ENCODE measurements at places on chromosomes 5 and 9. TPM values are rescaled to one million over a fixed set of nuclear protein-coding genes. Genes with fewer than 3 reads are reported as not detected.

Gene PCDHA9
- total RNA-seq: not detected

Gene CCL21
- total RNA-seq: not detected

Gene IL7R
- 50.8 TPM for total RNA-seq

Gene TUSC1
- 0.47 TPM for total RNA-seq

Gene LHX2
- total RNA-seq: not detected

Gene SGCD
- total RNA-seq: not detected

Gene ACOT12
- not detected for total RNA-seq

Gene PCDHA7
- total RNA-seq: not detected

Gene GMCL2
- total RNA-seq: not detected

Gene NEK6
- 17.4 TPM for total RNA-seq

Gene ADAMTS6
- total RNA-seq: 1.3 TPM

Gene TMEM215
- not detected for total RNA-seq

Gene PSMB7
- 220 TPM for total RNA-seq

Gene S100Z
- total RNA-seq: 1.5 TPM

Gene AGXT2
- total RNA-seq: not detected

Gene ADAMTS13
- 1.2 TPM for total RNA-seq

Gene PPIP5K2
- total RNA-seq: 52.7 TPM

Gene IL17B
- not detected for total RNA-seq

Gene WNT8A
- total RNA-seq: not detected

Gene GADD45G
- total RNA-seq: 37.2 TPM

Gene PLEKHG4B
- total RNA-seq: not detected

DNA sequence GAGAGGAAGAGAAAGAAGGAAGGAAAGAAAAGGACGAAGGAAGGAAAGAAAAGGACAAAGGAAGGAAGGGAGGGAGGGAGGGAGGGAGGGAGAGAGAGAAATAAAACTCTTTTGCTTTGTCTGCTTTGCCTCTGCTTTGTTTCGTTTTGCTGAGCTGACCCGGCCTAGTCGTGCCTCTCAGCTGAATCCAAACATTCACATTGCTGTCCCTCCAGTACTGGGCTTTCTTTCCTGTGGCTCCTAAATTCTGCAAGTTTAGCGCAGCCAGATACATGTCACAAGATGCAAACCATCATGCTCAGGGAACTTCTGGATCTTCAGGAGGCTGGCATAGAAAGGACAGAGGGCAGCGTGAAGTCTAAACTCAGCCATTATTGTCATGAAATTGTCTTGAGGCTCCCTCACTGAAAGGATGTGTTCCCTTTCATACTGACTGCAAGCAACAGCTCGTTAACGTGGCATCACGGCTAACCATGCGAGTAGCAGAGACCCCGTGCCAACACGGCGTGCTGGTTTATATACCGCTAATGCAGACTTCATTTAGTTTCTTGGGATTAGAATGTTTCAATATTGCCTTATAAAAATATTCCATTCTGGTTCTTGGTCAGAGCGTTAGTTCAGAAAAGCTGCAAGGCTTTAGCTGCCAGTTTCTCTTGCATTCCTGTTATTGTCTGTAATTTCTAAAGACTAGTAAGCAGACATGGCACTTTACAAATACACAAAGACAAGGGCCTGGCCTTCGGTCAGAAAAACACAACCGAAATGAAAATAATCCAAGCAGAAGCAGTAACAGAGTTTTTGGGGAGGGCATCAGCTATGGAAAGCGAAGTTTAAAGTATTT, 94.2 kb downstream of the TMEM174 start:
- no peak for DNase-seq

GRCh38 chr5:43608406-43608805, 5.4 kb downstream of the NNT start:
- no peak for DNase-seq

- DNase-seq: no peak
Observed at GRCh38 chr5:313265-313664, 8.2 kb upstream of the AHRR start.

- no peak for DNase-seq
Observed at GRCh38 chr5:107676702-107677101, 6.0 kb upstream of the EFNA5 start.

- no peak for DNase-seq
Observed at GRCh38 chr5:121834021-121834420, 17.7 kb upstream of the FTMT start.

DNA sequence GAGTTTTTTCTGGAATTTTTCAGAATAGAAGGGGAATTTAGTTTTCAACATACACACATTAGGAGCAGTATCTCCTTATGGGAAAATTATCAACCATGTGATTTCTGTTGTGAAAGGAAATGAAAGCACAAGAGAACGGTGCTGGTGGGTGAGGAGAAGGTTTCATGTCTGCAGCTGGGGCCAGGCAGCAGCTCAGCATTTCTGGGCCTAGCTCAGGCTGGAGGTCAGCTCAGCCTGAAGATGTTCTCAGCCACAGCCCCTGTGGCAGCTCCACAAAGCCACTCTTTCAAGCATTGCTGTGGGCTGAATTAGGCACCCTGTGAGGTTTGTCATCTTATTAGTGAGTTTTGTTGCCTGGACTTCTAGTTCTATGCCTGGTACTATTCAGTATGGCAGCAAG, 90.3 kb downstream of the DIRAS2 start:
- no peak for DNase-seq

- DNase-seq: no peak
Observed at GRCh38 chr9:101383361-101383760, 1.4 kb downstream of the BAAT start.

- DNase-seq: no peak
Observed at GRCh38 chr5:25090854-25091253, 446.1 kb upstream of the CDH10 start.

- DNase-seq: no peak
Observed at GRCh38 chr9:69085569-69086283, 50.2 kb downstream of the FXN start.

- no peak for DNase-seq
Observed at GRCh38 chr9:116868201-116868600, 181.1 kb downstream of the TRIM32 start.

GRCh38 chr9:95726756-95727155, 148.7 kb upstream of the ERCC6L2 start:
- DNase-seq: no peak

DNA sequence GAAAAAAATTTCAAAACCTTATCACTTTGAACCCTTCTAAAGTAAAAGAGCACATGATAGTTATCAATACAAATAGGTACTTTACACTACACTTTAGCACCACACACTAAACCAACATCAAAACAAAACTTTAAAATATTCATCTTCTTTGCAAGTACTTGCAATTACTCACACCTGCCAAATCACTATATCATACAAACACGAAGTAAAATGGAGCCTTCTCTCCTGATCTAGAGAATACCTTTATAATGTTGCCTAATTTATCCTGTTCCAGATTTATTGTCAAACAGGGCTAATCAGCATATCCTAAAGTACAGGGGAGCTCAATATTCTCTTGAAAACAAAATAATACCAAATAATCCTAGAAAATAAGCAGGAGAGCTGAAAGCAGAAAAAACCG, 3.0 kb downstream of the RNF145 start:
- DNase-seq: no peak

DNA sequence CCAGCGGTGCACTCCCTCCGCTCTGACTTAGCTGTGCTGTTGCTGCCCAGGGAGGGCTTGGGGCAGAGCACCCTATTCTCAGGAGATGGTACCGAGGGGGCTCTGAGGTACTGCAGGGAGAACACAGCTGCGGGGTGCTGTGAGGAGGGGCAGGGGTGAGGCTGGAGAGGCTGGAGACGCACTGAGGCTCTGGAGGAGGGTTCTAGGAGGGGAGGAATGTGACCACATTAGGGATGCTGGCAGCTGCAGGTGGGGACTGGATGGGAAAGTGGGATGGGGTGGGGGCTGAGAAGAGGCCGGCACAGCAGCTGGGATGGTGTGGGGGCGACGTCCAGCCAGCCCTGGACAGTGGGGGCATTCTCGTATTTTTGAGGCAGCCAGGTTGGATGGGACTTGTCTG, 20.9 kb downstream of the NCS1 start:
- no peak for DNase-seq

- DNase-seq: no peak
Observed at GRCh38 chr5:9454012-9454481, 91.8 kb downstream of the SEMA5A start.

- no peak for DNase-seq
Observed at GRCh38 chr5:4203146-4203545, 607.5 kb downstream of the IRX1 start.

- DNase-seq: no peak
Observed at GRCh38 chr5:72368271-72368670, 48.1 kb downstream of the PTCD2 start.

- no peak for DNase-seq
Observed at GRCh38 chr9:93597871-93598646, 21.7 kb downstream of the PHF2 start.

- no peak for DNase-seq
Observed at GRCh38 chr5:133373121-133373870, 239.0 kb downstream of the FSTL4 start.

DNA sequence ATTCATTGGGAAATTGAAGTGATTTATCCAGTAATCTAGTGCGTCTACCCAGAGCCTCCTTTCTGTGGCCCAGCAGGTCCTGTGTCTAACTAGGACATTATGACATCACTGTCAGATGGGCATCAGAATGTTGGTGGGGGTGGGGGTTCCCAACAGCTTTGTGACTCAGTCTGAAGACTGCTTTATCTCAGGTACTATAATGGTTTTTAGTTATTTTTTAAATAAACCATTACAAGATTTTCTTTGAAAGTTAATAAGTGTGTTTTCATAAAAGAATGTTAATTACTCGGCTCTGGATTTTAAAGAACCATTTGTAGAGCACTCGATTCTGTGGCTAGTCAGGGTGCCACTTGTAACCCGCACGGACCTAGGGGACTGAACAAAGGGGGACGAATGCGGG, at the start of gene EQTN:
Gene EQTN, minus strand, starts transcription at position 101 of the 400 bp plus-strand sequence. Its CDS starts 95 bp downstream, at position 6.
- DNase-seq: no peak

DNA sequence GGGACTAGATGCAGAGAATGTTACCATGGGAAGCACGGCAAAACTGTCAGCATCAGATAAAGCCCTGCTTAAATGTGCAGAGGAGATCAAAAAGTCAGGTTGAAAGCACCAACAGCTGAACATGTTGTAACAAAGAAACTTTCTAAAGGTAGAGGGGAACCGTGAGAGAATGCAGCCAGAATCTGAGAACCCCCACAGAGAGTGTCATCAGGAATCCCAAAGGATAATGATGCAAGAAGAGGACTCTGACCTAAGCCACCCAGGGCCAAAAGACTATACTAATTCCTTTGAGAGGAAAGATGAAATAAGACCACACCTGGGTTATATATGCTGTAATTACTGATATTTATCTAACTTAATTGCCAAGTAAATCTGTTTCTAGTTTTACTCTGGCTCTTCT, 116.6 kb downstream of the PCSK1 start:
- no peak for DNase-seq

GRCh38 chr5:179777909-179778308, 15.9 kb upstream of the LTC4S start:
- DNase-seq: no peak

DNA sequence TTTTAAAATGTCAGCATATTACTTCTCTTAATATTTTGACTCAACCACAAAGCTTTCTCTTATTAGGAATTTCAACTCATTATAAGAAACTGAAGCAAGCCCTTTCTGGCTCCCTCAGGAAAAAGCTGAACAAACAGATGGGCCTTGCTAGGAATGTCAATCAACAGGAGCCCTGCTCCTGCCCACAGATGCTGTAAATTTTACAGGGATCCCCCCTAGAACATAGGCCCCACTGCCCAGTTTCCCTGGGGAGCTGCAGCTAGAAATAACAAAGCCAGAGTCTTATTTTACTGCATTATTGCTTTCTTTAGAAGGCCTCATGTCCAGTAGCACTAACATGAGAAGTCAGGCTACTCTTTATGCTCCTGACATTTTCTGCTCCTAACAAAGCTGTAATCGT, 103.8 kb downstream of the PCSK1 start:
- DNase-seq: no peak

DNA sequence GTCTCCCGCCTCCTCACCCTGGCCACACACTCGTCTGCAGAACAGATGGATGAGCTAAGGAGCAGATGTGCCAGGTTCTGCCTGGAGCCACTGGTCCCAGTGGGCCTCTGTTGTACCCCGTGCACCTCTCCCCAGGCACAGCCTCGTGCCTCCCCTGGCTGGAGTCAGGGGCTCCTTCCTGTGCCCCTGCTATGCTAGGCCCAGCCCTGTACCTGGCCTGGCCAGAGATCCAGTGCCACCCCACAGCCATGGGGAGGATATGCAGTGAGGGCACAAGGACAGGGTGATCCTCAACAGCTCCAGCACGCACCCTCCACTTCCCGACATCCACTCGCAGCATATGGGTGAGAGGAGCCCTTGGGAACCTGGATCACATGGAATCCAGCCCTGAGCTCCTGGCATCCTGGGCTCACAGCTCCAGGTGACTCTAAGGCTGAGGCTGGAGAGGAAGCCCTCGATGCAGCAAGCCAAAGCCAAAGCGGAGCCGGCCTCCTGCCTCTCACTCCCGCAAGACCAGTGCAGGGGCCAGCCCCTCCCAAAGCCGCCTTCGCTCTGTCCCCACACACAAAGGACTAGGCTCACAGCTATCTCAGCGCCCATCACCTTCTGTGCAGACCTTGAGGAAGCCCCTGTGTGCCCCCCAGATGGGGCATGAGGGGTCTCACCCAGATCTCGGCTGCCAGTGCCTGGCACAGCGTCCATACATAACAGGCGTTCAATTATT, 23.7 kb upstream of the ADAMTS2 start:
- no peak for DNase-seq

DNA sequence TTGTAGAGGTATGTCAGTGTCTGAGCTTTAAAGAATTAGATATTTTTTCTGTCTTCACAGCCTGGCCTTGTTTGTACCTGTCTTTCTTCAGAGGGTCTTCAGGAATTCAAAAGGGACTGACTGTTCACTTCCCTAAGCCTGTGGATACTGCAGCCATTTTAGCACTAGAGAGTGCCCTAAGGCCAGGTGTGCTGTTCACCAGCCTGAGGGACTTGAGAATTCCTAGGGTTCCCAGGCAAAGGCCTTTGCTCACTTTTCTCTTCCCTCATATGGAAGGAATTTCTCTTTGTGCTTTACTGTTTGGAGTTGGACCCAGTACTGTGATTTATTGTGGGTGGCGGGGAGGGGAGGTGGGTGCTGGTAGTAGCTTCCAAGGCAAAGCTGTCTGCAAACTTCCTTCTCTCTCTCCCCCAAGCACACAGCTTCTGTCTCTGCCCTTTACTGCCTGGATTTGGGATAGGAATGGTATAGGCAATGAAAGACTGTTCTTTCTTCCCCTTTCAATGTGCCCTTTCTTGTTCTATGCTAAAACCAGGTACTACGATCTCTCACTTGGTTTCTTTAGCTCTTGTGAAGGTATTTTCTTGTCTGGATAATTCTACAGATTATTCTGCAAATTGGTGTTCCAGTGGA, 9.7 kb upstream of the LRRC70 start:
- DNase-seq: no peak

DNA sequence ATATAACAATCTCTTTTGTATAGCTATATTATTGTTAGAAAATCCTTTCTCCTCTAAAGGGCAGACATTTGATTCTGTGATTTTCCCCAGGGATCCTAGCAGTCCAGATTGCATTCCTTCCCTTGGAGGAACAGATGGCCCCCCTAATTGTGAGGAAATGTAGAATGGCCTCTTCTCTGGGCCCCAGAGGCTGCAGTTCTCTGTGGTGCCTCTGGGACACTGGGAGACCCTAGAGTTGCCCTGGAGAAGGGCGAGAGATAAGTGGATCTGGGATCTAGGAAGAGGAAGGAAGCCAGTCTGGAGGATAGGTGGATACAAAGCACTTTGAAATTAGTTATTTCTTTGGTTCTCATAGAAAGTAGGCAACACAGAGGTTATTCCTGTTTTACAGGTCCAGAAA, 1.9 kb upstream of the HINT2 start:
- DNase-seq: no peak

- no peak for DNase-seq
Observed at GRCh38 chr9:128214571-128215490, 11.7 kb downstream of the DNM1 start.

GRCh38 chr5:68818057-68818695, 275.6 kb upstream of the SLC30A5 start:
- no peak for DNase-seq
